ENCODE measurements at places on chromosomes 3 and 15. TPM values are rescaled to one million over a fixed set of nuclear protein-coding genes. Genes with fewer than 3 reads are reported as not detected.

ATP8B4 gene
- polyA plus RNA-seq: 0.15 TPM

SLC15A2 gene
- not detected for polyA plus RNA-seq

PLA2G4B gene
- 32.3 TPM for polyA plus RNA-seq

MESP1 gene
- 9.9 TPM for polyA plus RNA-seq

NR2E3 gene
- not detected for polyA plus RNA-seq

SLC25A20 gene
- polyA plus RNA-seq: 24.0 TPM

HRG gene
- polyA plus RNA-seq: not detected

CSTA gene
- not detected for polyA plus RNA-seq

DNAJB11 gene
- 144 TPM for polyA plus RNA-seq

LOXL1 gene
- 92.4 TPM for polyA plus RNA-seq

ACKR2 gene
- 3.6 TPM for polyA plus RNA-seq

LINGO1 gene
- polyA plus RNA-seq: 75.4 TPM

PDZRN3 gene
- polyA plus RNA-seq: 63.9 TPM

FBXO40 gene
- 10.3 TPM for polyA plus RNA-seq

SOX14 gene
- polyA plus RNA-seq: not detected

ENTPD3 gene
- polyA plus RNA-seq: 1.1 TPM

VGLL4 gene
- polyA plus RNA-seq: 76.5 TPM

NCKIPSD gene
- 49.6 TPM for polyA plus RNA-seq

LARP6 gene
- polyA plus RNA-seq: 54.2 TPM

KBTBD8 gene
- 4.3 TPM for polyA plus RNA-seq

TM4SF1 gene
- 4.3 TPM for polyA plus RNA-seq

CAPN3 gene
- polyA plus RNA-seq: 79.7 TPM

RAD51 gene
- 17.5 TPM for polyA plus RNA-seq

ANKRD34C gene
- not detected for polyA plus RNA-seq

C2CD4B gene
- not detected for polyA plus RNA-seq

DAZL gene
- not detected for polyA plus RNA-seq

LNP1 gene
- polyA plus RNA-seq: 18.3 TPM

REC114 gene
- 2.3 TPM for polyA plus RNA-seq

COL8A1 gene
- polyA plus RNA-seq: 5.1 TPM

LRRC31 gene
- not detected for polyA plus RNA-seq

CATSPER2 gene
- 5.3 TPM for polyA plus RNA-seq

SMCO1 gene
- polyA plus RNA-seq: 1.7 TPM

DAPK2 gene
- polyA plus RNA-seq: not detected

FYTTD1 gene
- 65.9 TPM for polyA plus RNA-seq

CGGBP1 gene
- polyA plus RNA-seq: 63.8 TPM

SERPINI2 gene
- not detected for polyA plus RNA-seq

AHSG gene
- 0.59 TPM for polyA plus RNA-seq

PLSCR4 gene
- 0.40 TPM for polyA plus RNA-seq

PRSS50 gene
- 2.0 TPM for polyA plus RNA-seq

DCLK3 gene
- polyA plus RNA-seq: not detected

TMEM212 gene
- not detected for polyA plus RNA-seq

AP4E1 gene
- 3.5 TPM for polyA plus RNA-seq

TNFSF10 gene
- polyA plus RNA-seq: not detected

SAMMSON gene
- polyA plus RNA-seq: not detected

GXYLT2 gene
- 25.7 TPM for polyA plus RNA-seq

SPESP1 gene
- polyA plus RNA-seq: not detected

FOXL2 gene
- polyA plus RNA-seq: not detected

GRK7 gene
- polyA plus RNA-seq: not detected

NDUFB4 gene
- 396 TPM for polyA plus RNA-seq

ASB14 gene
- 0.56 TPM for polyA plus RNA-seq

PLA2G4E gene
- not detected for polyA plus RNA-seq

LRRC15 gene
- not detected for polyA plus RNA-seq

RTP4 gene
- not detected for polyA plus RNA-seq

RPL32 gene
- polyA plus RNA-seq: 889 TPM

SPTSSB gene
- 0.42 TPM for polyA plus RNA-seq

C3orf85 gene
- polyA plus RNA-seq: not detected

EPB42 gene
- 0.94 TPM for polyA plus RNA-seq

THAP10 gene
- 7.8 TPM for polyA plus RNA-seq

TUSC7 gene
- not detected for polyA plus RNA-seq

CLDN18 gene
- polyA plus RNA-seq: 0.69 TPM

Data from cardiac muscle cell (in vitro differentiated cells and primary cell).